ENCODE measurements at places on chromosomes 2 and 18.
A peak's percentile ranks its signal among the peaks of the same experiment; 100 is the strongest.

DNA sequence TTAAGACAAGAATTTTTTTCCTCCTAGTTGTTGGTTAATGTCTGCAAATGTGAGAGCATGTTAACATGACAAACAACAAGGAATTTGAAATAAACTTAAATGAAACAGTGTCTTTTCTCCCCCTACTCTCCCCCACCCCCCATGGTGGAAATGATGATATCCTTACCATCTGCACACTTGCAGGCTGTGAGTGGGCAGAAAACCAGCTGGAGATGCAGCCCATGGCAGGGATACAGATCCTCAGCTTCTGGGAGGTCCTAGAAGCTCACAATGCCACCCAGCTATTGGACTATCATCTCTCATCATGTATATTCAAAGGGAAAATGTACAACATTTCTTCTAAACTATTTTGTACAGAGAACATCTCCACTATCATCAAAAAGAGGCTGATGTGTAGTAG is 196.8 kb downstream of the SLC8A1 start:
- no peak for DNase-seq

DNA sequence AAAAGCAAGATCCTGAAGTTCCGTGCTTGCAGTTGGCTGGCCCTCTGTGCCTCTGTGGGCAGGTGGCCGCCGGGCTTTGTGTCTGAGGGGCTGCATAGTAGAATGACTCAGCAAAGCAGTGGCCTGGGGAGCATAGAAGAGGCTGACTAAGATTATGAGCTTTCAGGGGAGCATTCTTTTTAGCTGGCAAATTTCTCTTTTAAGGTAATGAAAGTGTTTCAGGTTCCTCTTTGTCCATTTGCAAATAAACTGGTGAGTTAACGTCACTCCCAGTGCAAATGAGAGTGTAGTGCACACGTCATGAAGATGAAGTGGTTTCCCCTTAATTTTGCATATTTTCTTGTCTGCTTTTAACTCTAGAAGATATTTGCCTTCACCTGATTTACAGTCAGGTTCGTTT is 98.6 kb downstream of the BCL2L11 start:
- DNase-seq = peak; percentile 59

DNA sequence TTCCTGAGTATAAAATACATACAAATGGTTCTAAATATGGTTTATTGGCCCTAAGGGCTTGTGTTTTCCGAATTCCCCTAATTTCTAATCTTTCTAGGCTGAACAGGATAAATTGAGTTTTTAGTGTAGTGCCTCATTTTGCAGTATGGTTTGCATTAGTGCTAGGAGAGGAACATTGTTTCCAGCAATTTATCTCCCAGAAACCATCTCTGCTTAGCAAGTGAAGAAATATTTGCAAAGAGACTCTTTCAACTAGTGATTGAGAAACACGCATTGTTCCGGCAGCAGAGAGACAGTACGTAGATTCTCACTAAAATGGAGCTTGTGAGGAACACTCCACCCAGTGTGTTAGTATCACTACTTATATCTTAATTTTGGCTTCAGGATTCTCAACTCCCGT is 177.8 kb upstream of the EPAS1 start:
- DNase-seq = no peak

DNA sequence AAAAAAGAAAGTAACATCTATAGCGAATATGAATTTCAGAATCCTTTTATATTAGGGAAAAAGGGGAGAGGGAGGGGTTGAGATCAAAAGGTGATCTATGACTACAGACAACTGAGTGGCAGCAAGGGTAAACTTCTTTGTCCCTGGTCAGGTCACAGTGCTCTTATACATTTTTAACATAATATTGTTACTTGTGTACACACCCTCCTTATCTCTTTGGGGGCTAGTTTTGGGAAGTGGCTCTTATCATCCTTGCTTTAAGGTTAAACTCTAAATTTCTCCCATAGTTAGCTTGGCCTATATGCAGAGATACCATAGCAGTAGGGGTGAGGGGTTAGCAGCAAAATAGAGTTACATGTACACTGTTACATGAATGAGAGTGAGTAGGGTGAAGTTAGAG is 31.6 kb upstream of the ATG16L1 start:
- DNase-seq = no peak

GRCh38 chr2:25341011-25341727 is 556 bp downstream of the DNMT3A start:
- DNase-seq = no peak

DNA sequence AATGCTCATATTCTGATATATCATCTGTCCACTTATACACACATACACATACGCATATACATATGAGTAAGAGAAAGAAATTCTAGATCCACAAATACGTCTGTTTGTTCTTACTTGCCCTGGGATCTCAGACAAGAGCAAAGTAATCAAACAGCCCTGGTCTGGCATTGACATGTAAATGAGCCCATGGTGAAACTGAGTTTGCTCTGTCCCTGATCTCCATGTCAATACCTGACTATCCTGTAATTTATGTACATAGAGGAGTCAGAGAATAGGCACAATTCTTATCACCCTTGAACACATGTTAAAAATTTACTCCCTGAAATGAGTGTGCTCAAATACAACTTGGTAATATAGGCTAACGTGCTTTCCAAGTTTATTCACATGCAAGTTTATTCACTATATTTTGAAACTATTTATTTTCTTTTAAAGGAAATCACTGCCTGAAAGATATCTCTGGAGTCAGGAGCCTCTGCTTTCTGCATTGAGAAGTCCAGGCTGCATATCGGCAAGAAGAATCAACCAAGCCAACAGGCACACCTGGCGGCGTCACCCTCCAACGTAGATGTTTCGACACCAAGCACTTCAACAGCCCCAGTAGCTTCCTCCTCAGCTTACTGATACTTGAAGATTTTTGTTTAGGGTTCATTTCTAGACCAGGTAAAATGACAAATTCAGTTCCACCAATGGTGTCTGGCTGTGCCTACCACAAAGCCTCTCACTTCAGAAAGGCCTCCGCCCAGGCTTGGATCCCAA is 100.6 kb downstream of the CMPK2 start:
- DNase-seq = no peak

- peak; percentile 43 for DNase-seq
These were observed 81.3 kb upstream of the EPB41L3 start for GRCh38 chr18:5625076-5625475.

- peak; percentile 31 for DNase-seq
These were observed 177.4 kb downstream of the CAPN13 start for GRCh38 chr2:30629866-30630265.

DNA sequence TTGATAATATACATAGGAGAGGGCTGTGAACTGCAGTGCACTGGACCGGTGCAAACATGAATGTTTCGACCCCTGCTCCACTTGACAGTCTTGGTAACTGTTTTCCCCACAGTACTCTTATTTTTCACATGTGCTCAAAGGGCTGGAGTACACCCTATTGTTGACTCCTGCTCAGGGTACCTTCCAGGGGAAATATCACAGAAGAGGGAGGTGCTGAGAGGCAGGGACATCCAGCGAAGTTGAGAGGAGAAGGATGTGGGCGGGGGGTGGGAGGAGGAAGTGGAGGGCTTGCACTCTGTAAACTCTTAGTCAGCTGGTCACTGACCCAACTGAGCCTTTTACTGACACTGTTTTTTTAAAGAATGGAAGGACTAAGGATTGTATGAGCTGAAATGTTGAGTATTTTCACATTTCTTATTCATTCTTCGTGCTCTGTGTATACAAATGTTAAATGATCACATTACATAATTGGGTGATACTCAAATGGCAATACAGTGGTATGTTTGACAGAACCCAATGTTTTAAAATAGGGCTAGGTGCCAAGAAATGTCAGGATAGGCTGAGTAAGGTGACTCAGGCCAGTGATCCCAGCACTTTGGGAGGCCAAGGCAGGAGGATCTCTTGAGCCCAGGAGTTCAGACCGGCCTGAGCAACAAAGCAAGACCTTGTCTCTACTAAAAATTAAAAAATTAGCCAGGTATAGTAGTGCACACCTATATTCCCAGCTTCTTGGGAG is 10.0 kb downstream of the INPP4A start:
- peak; percentile 51 for DNase-seq

DNA sequence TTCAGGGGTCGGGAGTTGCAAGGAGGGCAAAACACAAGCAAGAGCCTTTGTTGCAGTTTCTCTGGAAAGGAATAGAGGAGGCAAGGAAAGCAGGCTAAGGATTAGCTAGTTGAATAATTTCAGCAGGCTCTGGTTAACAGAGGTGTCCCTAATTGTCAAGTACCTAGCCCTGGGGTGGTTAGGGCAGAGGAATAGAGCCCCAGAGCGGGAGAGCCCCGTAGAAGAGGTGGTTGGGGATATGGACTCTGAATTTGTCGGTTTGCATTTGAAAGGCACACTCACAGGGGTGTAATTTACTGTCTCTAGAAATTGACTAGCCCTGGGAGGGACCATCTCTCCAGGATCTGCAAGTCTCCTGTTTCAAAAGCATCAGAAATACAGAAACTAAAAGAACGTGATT is 1030.2 kb downstream of the TMEM182 start:
- peak; percentile 46 for DNase-seq

- peak; percentile 57 for DNase-seq
These were observed 46.8 kb upstream of the MBOAT2 start for GRCh38 chr2:9050122-9050809.

DNA sequence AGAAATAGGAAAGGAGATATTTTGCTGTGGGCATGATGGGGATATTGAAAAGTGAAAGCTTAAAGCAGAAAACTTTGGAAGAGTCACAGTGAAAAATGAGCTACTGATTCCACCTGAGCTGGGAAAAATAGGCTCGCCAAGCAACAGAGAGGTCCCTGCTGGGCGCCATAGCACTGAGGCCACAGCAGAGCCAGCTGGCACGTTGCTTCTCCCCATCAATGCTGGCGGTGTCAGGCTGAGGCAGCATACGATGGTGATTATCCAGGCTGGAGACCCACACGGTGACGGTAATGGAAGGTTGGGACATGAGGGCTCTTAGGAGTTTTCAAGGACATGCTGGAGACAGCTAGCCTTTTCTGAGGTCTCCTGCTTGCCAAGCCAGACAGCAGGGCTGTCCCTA is 25.8 kb upstream of the DTNB start:
- DNase-seq = no peak

- DNase-seq = no peak
These were observed 1507.2 kb upstream of the ZEB2 start for GRCh38 chr2:146027156-146027555.

- peak; percentile 60 for DNase-seq
These were observed 41.4 kb downstream of the THUMPD2 start for GRCh38 chr2:39737661-39738060.

- no peak for DNase-seq
These were observed 200.8 kb downstream of the PLCL1 start for GRCh38 chr2:198004921-198005829.

DNA sequence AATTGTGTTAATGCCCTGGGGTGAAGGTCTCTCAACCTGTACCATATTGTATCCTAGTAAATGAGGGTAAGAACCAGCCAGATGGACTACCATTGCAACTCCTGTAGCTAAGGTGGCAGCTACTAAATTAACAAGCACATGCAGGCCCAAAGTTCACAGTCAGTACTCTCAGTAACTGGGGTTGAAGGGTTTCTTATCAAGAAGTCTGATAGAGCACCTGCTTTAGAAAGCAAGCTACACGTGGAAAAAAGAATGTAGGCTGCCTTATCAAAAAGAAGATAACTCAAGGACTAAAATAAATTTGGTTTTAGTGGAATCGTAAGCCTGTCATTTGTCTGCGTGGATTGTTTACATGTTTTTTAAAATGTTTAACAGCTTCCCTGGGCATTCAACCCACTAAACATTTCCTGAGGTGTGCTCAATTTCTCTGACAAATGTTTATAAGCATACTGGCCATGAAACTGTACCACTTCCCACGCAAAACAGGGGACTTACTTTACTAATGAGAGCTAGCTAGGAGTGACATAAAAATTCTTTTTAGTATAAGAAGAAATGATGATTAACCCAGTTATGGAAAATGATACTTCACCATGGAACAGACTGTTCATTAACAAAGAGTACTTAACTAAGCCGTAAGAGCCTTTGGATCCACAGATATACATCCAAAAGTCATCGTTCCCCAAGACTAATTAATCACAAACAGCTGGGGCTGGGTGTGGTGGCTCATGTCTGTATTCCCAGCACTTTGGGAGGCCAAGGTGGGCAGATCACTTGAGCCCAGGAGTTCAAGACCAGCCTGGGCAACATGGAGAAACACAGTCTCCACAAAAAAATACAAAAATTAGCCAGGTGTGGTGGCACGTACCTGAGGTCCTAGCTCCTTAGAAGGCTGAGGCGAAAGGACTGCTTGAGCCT is 36.5 kb downstream of the LPIN2 start:
- DNase-seq = no peak

- peak; percentile 94 for DNase-seq
These were observed 200.4 kb downstream of the INO80D start for GRCh38 chr2:205885492-205886099.

DNA sequence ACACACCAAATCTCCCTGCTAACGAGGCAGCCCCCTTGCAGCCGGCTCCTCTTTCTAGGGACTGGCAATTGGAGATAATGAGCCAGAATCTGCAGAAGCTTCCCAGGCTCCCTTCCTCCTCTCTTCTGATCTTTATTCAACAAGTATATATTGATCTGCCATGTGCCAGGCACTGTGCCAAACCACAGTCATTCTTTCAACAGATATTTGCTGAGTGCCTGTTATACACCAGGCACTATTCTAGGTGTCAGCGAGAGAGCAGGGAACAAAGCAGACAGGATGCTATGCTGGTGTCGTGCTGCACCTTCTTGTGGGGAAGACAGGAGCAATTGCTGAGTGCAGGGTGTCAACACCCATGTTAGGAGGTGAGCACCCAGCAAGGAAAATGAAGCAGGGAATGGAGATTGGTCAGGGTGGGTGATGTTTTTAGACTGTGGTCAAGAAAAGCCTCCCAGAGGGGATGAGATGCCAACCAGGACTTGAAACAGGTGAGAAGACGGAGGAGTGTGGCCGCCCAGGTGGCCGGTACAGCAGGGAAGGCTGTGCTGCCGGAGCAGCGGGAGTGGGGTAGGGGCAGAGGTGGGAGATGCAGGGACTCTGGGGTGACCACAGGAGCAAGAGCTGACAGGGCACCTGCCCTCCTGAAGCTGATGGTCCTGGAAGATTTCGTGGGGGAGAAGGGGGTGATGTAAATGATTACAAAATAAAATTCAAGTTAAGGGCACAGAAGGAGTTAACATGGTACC is 307.6 kb upstream of the RAB12 start:
- DNase-seq = no peak

GRCh38 chr2:193583638-193584400 is 1389.1 kb upstream of the TMEFF2 start:
- DNase-seq = peak; percentile 86

GRCh38 chr2:105969552-105969951 is 224.5 kb downstream of the UXS1 start:
- peak; percentile 80 for DNase-seq

- DNase-seq = no peak
These were observed 10.8 kb downstream of the MLPH start for GRCh38 chr2:237497838-237498186.

GRCh38 chr18:63971320-63972001 is 1.6 kb downstream of the SERPINB8 start:
- peak; percentile 28 for DNase-seq

Data from mesendoderm (in vitro differentiated cells).